ENCODE measurements at places on chromosomes 2 and 18.

DNA sequence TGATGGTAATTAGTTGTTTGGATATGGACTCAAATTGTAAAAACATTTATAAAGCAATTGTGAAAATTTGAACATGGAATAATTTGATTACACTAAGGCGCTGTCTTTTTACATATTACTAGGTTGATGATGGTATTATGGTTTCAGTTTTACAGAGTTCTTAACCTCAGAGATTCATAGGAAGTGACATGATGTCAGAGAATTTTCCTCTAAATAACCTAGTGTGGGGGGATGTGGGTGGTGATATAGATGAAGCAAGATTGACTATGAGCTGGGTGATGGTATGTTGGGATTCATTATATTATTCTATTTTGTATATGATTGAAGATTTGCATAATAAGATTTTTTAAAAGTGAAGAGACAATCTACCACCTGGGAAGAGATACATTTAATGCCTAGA is 45.9 kb upstream of the ATP5MC3 start:
- DNase-seq, result no peak

- no peak for DNase-seq
Measured at GRCh38 chr18:77765468-77765867, 515.8 kb downstream of the GALR1 start.

DNA sequence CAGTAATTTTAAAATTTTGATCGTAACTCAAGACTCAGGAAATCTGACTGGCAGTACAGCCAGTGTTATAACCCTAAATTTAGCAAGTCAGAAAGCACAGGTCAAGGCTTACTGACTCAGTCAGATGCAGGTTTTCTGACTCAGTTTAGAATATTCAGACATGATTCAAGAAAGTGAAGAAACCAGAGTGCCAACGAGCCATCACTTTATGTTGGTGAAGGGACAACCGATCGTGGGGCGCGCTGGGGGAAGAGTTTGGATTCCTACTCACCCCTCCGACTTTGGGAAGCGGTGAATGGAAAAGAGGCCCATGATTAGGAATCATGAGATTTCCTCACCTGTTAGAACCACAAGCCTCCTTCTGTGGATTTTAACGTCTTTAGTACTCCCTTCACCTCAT is 998 bp downstream of the RNF149 start:
- no peak for DNase-seq

DNA sequence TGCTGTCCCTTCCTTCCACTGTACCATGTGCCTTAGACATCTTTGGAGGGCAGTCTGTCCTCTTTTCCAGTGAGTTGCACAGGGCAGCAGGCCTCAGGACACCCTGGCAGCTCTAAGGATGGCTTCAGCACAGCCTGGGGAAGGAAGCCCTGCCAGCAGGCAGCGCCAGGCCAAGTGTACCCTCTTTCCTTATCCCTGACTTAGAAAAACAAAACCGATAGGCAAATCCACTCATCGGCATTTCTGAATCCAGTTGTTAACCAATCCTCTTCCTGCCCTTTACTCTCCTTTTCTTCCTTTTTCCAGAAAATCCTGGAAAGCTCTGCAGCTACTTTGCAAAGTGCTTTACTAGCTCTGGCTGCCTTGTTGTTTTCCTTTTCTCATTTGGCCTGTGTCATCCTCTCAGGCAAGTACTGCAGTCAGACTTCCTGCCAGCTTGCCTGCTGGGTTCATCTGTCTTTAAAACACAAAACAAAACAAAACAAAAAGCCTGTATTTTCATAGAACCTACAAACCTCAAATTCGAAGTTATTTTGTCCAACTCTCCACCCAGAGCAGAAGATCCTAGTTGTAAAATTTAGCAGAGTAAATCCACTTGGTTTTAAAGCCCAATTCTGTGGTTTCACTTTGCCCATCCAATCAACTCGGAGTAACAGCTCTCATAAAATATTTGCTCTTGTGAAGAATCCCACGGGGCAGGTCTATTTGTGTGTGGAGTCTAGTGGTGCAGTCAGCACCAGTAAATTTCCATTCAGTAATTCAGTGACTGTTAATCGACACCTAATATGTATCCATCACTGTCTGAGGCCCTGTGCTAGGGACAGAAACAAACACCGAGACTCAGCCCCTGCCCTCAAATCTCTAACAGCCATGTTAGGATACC is 45.2 kb downstream of the PCBP1 start:
- no peak for DNase-seq

- no peak for DNase-seq
Measured at GRCh38 chr2:8022908-8023640, 658.8 kb upstream of the ID2 start.

DNA sequence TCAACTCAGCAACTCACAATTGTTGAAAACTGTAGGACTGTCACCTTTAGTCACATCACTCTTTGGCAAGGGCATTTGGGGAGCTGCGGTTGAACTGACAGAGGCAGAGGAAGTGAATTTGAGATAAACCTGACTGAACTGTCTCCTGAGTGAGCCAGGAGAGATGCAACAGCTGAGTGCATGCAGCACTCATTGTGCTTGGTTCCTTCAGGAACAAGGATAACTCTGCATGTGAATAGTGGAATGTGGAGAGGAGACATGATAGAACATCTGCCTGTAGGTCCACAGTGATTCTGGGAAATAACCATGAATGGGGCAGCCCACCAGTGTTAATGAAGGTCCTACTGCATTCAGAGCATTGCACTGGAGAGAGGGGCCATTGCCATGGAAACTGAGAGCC is 494.7 kb downstream of the STK39 start:
- no peak for DNase-seq

DNA sequence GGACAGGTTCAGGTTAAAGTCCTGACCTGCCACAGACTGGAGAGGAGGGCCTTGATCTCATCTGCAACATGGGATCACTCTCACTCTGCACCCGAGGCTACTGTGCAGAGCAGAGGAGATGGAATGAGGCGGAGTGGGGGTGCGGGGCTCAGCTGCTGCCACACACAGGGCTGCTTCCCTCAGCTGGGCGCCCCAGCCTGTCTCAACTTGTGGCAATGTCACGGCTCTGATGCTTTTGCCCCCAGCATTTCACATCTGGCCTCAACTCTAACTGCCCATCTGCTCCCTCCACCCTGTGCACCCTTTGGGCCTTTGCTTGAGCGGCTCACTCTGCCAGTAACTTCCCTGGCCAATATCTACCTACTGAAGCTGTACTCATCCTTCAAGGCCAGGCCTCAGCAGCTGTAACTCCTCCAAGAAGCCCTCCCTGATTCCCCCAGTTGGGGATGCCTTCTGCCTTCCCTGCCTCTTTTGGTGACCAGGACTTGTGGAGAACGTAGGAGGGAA is 70.3 kb downstream of the POLR1A start:
- no peak for DNase-seq

DNA sequence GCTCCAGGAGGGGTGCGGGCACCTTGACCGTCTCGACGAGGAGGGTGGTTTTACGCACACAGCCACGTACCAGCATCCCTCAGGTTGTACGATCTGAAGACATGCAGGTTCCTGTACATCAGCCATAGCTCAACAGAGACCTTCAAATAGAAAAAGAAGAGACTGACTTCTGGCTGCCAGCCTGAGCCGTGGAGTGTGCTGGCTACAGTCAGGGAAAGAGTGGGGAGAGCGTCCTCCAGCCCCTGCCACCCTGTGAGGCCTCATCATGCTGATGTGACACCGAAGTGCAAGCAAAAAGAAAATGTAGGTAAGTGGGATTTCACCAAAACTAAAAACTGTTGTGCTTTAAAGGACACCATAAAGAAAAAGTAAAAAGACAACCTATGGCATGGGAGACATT is 47.0 kb downstream of the ADI1 start:
- no peak for DNase-seq

DNA sequence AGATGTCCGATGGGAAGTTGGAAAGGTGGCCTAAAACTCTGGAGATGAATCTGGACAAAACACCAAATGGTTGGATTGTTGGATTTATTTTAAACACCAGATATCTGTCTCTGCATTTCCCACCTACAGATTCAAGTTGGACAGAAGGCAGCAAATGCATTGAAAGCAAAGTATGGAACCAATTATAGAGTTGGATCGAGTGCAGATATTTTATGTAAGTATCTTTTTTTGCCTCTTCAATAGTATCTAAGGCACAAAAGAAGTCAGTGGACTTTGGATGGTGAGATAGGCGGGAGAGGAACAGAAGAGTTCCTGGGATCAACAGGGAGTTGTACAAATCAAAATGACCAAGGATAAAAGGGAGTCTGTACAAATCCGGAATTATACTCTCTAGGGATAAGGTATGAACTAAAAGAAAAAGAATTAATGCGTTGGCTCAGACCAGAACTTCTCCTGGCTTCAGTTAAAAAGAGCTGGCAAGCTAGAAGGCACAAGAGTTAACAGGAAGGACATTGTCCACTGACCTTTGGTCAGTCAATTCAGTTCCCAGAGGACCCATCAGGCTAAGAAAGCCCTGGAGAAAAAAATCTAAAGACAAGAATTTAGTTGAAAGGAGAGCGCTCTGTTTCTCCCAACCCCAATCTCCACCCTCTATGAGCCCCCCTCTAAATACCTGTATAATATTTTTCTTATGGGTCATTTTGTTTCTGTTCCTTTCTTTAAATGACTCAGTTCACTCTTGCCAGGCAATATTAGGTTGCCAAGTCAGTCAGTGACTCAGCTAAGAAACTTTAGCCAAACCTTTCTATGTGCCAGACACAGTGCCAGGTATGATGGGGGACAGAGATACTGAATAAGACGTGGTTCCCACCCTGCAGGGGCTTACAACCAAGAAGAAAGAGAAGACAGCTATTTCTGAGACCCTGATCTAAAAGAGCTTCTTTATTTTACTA is 29.1 kb downstream of the CPO start:
- no peak for DNase-seq

DNA sequence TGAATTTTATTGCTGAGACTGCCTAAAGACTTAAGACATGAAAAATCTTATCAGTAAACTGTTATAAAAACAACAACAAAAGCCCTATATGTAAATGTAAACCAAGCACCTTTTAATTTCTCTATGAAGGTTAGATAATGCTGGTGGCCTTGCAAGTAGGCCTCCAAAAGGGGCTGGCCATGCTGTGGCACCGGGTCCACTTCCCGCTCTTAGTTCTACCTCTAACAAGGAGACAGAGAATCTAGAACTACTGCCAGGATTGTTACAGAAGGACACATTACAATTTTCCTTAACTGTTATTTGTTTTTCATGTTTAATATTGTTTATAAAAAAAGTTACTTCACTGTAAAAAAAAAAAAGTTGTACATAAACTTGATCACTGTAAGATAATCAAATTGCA is 49.0 kb downstream of the UGP2 start:
- DNase-seq, result no peak

All from stimulated activated CD4-positive, alpha-beta T cell treated with anti-CD3 and anti-CD28 coated beads, TNF-alpha, amount 100 ng/mL, for 1 hour (primary cell).